ENCODE measurements at places on chromosomes 7 and 10.

- no peak for DNase-seq
Measured at GRCh38 chr7:100888291-100888987, 1.1 kb downstream of the UFSP1 start.

DNA sequence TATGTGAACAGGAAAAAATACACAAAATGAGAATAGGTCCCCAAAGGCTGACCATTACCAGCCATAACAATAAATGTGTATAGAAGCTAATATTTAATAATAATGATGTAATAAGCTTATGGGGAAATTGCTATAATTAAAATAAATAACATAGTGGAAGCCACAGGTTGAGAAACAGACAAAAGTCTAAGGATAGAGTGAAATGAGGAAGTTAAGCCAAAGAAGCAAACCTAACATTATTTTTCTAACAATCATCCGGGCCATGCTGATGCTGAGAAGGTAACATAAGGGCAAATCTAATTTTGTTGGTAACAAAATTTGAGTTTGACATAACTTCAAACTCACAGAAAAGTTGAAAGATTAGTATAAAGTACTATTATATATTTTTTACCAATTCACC, 115.9 kb downstream of the MICU1 start:
- DNase-seq, result peak; percentile 53

DNA sequence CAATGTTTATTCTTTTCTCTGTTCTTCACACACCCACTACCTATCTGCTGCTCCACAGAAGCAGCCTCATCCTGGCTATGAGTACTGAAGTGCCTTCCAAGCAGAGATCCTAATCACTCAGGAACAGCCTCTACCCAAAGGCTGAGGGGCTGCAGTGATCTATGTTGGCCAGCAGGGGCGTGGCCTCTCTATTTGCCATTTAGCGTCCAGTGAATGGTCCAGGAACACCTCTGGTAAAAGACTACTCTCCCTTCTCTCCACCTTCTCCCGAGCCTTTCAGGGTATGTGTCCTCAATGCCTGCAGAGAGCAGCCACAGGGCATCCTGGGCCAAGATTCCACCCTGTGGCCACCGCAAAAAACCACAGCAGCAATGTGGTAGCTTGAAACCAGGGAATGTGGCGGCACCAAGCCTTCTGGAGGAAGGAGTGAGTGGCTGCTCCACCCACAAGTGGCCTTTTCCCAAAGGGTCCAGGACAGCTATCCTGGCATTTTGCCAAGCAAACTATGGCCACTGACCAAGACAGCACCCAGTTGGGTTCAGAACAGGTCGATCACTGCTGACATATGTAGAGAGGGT, 70.9 kb downstream of the SYPL1 start:
- peak; percentile 43 for DNase-seq

DNA sequence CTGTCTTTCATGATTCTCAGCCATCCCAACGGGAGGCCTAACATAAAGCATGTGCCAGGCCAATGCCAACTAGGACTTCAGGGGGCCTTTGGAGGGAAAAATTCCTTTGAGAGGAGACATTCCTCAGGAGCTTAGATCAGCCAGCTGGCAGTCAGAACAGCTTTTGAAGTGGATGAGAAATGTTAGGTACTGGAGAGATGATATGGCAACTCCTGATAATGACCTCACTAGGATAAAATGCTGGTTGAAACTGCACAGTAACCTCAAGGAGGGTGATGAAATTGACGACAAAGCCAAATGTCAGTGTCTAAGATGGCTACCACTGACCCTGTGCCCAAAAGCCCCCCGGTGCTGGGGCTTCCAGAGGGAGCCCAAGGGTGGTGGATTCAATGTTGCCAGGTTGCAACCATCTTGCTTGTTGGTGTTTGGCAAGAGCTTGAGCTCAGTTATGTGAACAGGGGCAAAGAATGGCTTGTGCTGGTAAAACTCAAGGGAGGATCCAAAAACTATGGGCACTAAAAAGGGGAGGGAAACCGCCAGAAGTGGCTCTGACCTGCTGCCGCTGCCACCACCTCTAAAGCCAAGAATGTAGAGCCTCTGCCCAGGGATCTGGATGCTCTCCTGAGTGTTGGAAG, 121.2 kb downstream of the UBE2H start:
- no peak for DNase-seq

GRCh38 chr7:33886149-33886623, 19.2 kb upstream of the BMPER start:
- no peak for DNase-seq

DNA sequence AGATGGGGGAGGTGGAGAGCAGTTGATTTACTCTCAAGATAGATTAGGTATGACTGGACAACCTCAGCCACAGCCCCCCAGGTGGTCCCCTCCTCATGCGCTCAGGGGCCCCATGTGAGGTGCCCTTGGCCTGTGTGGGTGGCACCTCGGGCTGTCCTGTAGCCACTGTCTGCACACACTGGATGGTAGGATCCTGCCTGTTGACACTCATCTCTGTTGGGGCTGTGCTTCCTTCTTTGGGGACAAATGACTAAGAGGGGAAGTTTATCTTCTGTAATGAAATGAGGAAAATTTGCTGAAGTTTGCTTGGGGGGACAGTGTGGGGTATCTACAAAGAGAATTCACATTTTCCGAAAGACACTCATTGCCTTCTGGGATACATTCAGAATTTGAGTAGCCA, 53.6 kb upstream of the ANTXRL start:
- no peak for DNase-seq

GRCh38 chr10:125094806-125095205, 65.6 kb downstream of the CTBP2 start:
- DNase-seq, result peak; percentile 21

- DNase-seq, result no peak
Measured at GRCh38 chr10:70974351-70974901, 86.1 kb upstream of the PCBD1 start.

GRCh38 chr7:4861227-4861626, 603 bp downstream of the PAPOLB start:
- no peak for DNase-seq

DNA sequence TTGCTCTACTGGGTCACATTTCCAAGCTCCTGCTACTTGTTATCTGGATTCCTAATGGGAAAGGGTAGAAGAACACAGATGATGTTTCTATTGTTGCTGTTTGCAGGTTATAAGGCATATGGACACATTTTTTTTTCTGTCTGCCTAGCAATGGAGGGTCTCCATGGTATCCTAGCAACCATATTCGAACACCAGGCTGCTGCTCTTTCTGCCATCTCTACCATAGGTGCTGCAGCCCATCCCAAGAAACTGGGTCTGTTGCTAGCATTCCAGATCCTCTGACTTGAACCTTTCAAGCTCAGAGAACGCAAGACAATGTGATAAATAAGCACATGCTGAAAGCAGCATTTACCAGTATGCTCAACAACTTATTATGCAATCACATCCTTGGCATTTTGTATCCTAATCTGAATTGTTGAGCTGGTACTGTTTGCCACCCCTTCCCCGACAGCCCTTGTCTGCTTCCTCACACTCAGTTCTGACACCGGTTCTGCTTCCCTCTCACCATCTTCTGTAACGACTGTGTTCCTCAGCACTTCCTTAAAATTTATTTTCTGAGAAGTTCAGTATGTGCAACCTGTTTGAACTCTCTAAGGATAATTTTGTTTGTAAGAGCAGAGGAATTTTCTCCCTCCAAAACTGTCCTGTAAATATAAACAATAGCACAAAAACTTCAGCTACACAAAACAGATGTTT, 6.2 kb downstream of the PRKG1 start:
- DNase-seq, result no peak

DNA sequence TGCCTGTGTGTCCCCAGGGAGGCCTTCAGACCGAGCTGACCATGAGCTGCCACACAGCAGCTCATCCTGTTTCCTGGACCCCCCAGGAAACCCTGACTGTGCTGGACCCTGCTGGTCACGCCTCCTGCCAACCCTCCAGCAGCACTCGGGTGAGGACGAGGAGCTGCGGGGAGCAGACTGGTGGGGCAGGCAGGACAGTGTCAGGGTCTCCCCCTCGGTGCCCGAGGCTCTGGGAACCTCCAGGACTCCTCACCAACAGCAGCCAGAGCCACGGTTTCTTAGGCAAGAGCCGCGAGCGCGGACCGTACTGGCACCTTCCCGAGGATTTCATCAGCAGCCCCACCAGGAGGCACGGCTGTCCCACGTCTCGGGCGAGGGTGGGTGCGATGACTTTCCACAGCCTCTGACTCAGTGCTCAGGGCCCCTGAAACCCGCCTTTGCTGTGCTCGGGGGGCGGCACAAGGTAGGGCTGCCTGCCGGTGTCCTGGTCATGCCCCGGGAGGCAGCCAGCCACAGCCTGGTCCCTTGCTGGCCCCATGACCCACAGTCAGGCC, 186.9 kb downstream of the ELFN1 start:
- no peak for DNase-seq

DNA sequence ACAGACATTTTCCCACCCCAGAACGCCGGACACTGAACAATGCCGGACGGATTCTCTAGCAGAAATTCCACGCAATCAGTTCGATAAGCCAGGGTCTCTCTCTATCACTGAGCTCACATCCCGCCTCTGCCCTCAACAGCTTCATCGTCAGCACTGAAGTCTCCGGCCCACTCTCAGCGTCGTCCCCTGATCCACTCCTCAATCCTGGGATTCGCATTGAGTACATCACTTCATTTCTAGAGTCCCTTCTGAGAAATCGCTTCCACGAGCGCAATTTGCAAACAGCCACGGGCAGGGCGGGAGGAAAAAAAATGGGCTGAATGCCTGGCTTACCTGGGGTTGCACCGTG, 365 bp downstream of the YME1L1 start:
- peak; percentile 14 for DNase-seq

DNA sequence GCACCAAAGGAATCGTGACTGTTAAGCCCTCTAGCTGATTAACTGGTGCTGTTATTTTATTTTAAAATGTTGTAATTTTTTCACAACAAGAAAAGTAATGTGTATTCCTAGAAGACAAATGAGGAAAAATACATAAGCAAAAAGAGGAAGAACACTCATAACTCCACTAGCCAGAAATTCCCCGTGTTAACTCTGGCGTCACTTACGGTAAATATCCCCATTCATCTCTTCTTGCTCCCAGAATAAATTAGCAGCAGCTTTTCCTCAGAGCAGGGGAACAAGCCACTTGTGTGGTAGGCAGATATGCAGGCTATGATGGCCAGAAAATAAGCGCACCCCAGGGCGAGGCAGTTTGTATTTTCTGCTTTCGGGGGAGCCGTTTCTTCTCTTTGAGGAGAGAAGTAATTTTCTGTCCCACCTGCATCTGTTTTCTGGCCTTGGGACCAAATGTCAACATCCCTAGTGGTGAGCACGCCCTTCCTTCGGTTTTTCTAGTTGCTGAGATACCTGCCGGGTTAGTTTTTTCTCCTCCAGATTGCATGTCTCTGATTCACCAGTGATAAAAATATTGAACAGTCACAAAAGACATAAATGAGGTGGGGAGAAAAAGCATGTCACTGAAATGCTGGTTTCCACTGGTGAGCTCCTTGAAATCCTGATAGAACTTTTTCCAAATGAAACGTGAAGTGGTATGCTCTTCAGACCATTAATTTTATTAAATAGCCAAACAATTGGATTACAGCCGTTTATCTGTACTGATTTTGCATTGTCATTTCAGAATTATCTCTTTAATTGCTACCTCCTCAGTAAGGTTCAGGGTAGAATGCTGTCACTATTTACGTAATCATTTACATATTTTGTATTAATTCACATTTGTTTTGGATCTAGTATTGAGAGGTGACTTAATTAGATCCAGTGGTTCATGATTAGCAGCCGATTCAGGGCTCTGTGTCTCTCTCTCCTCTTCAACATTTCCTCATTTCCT, 268.1 kb downstream of the CAMK1D start:
- no peak for DNase-seq

- no peak for DNase-seq
Measured at GRCh38 chr10:126549344-126549743, 121.1 kb downstream of the C10orf90 start.

GRCh38 chr10:123922126-123922525, 30.5 kb upstream of the CPXM2 start:
- no peak for DNase-seq

DNA sequence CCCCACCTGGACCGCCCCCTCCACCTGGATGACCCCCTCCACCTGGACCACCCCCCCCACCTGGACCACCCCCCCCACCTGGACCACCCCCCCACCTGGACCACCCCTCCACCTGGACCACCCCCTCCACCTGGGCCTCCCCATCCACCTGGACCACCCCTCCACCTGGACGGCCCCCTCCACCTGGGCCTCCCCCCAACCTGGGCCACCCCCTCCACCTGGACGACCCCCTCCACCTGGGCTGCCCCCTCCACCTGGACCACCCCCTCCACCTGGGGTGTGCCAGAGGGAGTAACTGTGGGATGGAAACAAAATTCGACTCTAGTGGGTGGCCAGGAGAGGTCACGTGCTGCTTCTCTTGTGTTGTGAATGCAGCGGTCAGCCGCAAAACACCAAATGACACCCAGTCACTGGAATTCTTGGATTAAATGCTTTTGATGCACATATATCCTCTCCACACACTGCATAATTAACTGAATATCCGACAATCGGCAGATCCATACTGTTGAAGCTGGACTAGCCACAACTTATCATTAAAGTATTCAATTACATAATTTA, 316.7 kb downstream of the PTPRN2 start:
- no peak for DNase-seq

- DNase-seq, result no peak
Measured at GRCh38 chr10:45034301-45034700, 33.6 kb downstream of the ZNF22 start.

DNA sequence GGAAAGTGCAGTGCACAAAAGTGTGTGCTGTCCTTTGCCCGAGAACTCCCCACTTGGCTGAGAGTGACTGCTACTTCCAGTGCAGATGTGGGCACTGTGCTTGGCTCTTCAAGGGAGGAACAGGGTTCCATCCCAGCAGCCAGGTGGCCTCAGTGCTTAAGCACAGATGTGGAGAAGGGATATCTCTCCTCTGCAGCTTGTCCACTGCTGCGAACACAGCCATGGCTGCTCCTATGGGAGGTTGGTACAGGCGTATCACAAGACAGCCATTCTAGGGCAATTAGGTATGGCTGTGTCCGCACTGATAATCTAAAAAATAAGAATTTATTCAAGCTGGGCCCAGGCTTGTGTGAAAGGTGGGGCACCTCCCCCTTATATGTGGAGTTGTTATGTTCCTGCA, 66.6 kb downstream of the GLCCI1 start:
- no peak for DNase-seq

DNA sequence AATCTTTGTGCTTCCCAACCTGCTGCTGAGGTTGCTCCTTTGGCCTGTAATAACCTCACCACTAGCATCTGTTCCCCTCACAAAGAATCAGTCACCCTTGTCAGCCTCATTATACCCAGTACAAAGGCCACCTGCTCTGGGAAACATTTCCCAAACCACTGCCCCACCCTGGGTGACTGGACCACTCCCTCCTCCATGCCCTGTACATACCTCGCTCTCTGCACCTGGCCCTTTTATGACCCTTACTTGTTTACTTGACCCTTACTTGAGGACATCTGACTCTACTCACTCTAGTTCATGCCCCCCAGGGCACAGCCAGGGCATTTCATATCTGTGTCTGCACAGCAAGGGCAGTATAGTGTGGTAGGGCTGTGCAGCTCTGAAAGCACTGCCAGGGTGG, 21.4 kb upstream of the AOC1 start:
- no peak for DNase-seq

DNA sequence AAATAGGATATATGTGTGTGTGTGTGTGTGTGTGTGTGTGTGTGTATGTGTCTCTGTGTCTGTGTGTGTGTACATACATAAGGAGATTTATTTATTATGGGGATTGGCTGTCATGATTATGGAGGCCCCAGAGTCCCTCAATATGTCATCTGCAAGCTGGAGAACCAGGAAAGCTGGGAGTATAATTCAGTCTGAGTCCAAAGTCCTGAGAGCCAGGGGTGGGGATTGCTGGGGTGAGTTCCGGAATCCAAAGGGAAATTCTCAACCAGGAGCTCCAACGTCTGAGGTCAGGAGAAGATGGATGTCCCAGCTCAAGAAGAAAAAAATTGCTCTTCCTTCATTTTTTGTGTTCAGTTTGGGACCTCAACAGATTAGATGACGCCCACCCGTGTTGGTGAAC, 50.7 kb upstream of the PLPP4 start:
- DNase-seq, result no peak
